ENCODE measurements at places on chromosomes 16 and 17.

- DNase-seq = no peak
Observed at GRCh38 chr16:16004314-16004749, 54.9 kb downstream of the ABCC1 start.

GRCh38 chr17:78997231-78997741 lies 12.3 kb downstream of the CANT1 start:
- no peak for DNase-seq

DNA sequence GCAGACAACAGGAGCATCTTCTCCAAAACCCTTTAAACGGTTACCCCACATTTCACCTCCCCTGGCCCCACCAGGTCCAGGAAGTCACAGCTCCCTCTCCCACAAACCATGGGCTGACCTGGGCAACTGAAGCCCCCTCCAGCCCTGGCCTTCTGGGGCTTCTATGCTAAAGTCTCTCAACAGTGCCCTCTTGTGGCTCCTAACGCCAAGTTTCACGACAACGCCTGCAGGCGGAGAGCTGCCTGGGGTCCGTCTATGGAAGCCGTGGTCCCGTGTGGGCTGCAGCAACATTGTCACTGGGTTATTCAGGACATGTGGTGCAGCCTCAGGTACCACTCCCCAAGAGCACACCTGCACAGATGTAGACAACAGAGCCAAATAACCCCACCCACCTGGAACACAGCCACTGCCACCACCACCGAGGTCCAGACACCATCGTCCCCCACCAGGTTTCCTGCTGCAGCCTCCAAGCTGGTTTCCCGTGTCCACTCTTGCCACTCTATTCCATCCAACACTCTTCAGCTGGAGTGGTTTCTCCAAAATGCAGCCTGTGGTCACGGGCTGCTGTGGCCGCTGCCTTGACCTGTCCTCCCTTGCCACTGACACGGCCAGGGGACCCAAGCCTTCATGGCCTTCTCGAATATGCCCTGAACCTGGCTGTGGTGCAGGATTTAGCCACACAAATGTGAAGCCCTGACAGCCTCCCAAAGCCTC lies 19.1 kb downstream of the C16orf95 start:
- DNase-seq = peak; percentile 10

DNA sequence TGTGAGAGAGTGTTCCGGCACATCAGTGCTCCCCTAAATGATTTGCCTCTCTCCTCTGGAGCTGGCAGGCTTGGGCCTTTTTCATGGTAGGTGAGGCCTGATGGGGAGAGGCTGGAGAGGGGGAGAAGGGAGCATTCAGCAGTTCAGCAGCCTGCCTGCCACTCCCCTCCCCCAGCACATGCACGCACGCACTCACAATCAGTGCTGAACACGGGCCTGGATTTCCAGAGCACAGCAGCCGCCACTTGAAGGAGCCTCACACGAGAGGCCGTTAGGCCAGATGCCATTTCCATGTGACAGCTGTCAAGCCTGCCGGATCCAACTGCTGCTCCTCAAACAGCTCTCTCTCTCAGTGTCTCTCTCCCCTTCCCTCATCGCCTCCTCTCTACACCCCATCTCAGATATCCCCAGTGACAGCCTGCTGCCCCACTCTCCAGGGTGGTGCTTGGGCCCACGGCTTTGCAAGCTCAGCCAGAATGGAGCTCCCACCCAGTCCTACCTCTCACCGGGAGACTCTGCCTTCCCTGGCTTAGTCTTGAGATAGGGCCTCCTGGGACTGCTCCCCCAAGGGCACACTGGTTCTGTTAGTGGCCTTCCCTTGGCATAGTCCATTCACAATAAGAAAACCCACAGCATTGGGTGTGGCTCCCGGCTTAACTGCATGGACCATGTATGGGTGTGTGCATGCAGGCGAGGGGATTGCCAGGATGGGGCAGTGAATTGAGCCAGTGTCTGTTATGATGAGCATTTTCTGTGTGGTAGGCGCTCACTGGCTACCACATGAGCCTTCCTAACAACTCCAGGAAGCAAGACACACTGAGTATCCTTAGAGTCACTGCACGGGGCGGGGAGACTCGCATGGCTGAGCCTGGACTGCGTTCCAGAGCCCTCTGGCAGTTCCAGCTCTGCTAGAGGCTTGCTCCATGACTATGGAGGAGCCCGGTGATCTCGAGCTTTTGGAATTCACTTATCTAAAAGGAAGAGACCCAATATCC lies 226.2 kb downstream of the CCDC182 start:
- DNase-seq = no peak

DNA sequence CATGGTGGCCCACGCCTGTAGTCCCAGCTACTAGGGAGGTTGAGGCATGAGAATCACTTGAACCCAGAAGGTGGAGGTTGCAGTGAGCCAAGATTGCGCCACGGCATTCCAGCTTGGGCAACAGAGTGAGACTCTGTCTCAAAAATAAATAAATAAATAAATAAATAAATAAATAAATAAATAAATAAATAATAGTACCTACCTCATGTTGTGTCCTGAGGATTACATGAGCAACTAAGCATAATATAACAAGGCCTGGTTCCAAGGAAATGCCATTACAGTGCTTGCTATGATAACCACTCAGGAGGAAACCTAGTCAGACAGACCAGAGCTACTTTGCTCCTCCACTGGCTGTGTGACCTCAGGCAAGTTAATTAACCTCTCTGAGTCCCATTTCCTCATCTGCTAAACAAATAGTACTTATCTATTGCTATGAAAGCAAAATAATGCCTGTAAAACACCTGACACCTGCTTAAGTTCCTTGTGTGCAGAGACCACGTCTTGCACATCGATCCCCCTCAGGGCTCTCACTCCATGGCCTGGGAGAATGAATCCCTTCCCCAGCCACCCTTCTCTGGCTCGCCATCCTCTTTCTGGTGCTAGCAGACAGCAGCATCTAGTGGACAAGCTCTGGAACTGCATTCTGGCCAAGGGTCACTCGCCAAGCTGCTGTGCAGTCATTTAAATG lies 7.5 kb downstream of the EPOP start:
- DNase-seq = peak; percentile 38

DNA sequence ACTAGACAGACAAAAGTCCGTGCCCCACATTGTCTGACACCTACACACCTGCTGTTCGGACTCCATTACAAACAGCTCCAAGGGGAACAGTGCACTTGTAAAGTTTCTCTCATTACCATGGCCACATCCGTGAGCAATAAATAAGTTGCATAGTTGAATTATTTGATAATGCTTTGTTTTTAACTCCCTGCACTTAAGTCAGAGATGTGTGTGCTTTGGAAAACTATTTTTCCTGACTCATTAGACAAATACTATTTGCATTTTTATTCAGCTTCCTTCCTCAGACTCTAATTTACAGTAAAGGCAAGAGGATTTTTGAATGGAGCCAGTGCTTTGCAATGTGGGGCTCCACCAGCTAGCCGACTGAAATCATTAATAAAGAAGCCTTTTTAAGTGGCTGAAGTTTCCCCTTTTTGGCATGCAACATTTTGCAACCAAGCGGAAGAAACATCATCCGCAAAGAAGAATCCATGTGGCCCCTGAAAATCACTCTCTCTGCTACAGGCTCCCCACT lies 6.5 kb upstream of the CCL2 start:
- DNase-seq = no peak

DNA sequence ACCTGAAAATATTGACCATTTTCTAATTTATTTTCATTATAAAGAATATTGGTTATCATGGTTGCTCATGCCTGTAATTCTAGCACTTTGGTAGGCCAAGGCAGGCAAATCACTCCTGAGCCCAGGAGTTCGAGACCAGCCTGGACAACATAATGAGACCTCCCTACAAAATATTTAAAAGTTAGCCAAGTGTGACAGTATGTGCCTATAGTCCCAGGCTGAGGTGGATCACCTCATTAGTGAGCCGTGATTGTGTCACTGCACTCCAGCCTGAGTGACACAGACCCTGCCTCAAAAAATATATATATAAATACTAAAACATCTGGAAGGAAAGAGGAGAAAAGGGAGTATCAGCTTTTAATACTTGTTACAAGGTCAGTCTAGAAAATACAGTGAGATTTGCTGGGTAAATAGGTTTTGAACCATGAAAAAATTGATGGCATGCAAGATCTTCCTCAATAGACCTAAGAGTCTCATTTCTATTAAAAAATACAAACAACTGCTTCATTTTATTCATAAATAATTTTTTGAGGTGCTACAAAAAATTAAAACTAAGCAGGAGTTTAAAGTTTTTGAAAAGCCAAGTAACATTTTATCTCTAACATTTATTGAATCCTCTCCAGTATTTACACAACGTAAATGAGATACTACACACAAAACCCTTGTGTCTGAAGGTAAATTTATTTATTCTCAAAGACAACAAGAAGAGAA lies 47.7 kb downstream of the TUBD1 start:
- DNase-seq = no peak

- no peak for DNase-seq
Observed at GRCh38 chr17:76556765-76557367, 17.0 kb downstream of the PRCD start.

- no peak for DNase-seq
Observed at GRCh38 chr17:62673614-62674362, 46.3 kb downstream of the MRC2 start.

- DNase-seq = no peak
Observed at GRCh38 chr17:7348478-7349242, 3.3 kb upstream of the KCTD11 start.

DNA sequence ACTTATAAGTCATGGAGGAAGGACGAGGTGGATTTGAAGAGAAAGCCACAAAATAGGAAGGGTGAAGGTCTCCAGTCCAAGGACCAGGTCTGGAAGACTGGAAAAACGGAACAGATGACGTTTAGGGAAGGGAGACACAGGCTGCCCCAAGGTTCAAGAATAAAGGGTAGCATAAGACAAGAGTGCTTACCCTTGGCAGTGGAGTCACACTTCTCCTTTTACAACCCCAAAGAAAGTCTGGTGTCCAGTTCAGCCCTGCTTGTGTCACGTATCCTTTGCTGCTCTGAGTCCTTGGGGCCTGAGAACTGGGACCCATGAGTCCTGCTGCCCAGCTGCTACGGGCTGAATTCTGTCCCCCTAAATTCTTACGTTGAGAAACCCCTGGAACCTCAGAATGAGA lies 13.0 kb upstream of the GGA2 start:
- no peak for DNase-seq

- DNase-seq = no peak
Observed at GRCh38 chr16:5066511-5066910, 755 bp upstream of the C16orf89 start.

- DNase-seq = no peak
Observed at GRCh38 chr17:48792033-48792798, 24.8 kb downstream of the TTLL6 start.

DNA sequence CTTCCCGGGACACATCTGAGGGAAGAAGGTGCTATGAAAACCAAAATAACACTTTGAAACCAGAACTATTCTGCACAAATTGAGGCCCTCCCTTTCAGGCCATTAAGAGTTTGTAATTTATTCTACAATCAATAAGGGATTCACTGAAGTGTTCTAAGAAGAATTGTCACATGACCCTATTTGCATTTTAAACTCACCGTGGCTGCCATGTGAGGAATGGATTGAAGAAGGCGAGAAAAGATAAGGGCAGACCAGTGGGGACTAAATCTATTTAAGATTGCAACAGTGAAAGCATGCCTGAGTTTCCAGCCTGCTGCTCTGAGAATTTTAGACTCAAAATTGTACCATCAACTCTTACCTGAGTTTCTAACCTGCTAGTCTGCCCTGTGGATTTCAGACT lies 408.8 kb upstream of the SALL1 start:
- DNase-seq = no peak

DNA sequence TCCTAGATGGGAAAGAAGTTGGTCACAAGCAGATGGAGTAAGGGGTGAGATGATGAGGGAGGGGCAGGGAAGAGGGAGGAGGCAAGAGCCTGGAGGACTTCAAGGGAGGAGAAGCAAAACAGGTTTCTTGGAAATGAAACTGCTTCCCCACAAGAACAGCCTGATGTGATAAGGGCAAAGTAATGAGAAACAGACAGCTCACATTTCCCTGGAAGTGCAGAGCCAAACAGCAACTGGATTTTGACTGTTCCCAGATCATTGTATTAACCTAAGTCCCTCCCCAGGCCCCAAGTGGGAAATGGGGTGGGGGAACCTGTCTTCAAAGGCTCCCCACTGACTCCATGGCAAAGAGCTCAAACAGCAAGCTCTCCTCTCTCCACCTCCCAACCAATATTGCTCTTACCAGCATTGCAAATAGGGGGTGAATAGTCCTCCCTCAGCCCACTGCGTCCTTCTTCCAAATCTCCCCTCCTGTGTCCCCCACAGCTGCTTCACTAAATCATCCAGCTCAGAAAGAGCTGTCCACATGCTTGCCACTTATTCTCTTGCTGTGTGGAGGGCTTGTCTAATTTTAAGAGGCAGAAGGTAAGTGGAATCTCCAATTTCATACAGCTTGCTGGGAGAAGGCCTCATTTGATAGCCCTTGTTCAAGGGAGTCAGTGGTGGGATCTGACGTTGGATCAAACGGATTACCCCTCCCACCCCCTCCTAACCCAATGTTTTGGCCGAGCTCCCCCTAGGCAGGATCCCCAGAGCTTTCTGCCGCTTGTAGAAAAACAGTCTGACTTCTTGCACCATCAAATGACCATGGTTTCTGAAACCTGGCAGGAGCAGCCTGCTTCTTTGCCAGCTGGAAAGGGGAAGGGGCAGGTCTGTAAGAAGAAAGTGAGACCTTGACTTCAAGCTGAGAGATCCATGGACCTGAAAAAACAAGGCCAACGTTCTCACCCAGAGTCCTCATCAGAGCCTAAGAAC lies 56.3 kb upstream of the SMIM36 start:
- no peak for DNase-seq

- no peak for DNase-seq
Observed at GRCh38 chr17:9419932-9420453, 155.6 kb downstream of the STX8 start.

DNA sequence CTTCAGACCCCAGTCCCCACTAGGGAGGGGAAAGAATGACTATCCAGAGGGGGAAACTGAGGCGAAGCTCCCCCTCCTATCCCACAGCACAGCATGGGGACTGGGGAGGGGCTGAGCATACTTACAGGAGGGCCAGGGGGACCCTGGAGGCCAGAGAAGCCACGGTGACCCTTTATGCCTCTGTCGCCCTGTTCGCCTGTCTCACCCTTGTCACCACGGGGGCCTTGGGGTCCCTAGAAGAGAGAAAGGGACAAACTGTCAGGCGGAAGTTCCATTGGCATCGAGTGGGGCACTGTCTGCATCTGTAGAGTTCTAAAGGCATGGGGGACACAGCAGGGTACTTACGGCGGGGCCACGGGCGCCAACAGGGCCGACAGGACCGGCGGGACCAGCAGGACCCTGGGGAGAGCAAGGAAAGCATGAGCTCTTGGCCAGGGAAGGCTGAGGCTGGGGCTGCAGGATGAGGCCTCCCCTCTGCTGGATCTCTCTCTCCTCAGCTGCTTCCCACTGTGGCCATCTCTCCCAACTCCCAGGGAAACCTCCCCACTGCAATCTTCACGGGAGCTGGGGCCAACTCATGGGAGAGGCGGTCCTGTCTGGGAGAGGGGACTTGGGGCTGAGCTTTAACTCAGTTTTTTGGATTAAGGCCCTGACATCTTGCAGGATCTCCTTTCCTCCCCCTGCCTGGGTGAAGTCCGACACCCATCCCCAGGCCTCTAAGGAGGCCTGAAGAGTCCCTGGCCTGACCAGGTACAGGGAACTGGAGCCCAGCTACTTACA lies 13.5 kb downstream of the COL1A1 start:
- DNase-seq = no peak

GRCh38 chr17:75205793-75206163 lies 299 bp downstream of the NUP85 start:
- no peak for DNase-seq

- no peak for DNase-seq
Observed at GRCh38 chr17:77099997-77100396, 40.8 kb upstream of the SEC14L1 start.

- no peak for DNase-seq
Observed at GRCh38 chr16:74257061-74257460, 39.6 kb upstream of the PSMD7 start.
